ENCODE measurements at places on chromosomes 7 and 10. TPM values are rescaled to one million over a fixed set of nuclear protein-coding genes. Genes with fewer than 3 reads are reported as not detected.

Gene PSMG3
- total RNA-seq: 48.3 TPM

Gene PRSS1
- 14.6 TPM for total RNA-seq

- no peak for DNase-seq
- no peaks in the 10 kb centered on the region for H3K4me1 ChIP-seq
- no peak overlapping the region for H3K27ac ChIP-seq
- H3K36me3 ChIP-seq: no peaks in the 10 kb centered on the region
Observed at GRCh38 chr7:111312966-111313365, 222.0 kb downstream of the LRRN3 start.

Gene TSPAN33
- 1.8 TPM for total RNA-seq

Gene CHST3
- total RNA-seq: 38.8 TPM

GRCh38 chr10:96188421-96188820 lies 58.3 kb downstream of the ZNF518A start:
- no peaks in the 10 kb centered on the region for H3K4me1 ChIP-seq
- no peaks in the 10 kb centered on the region for H3K36me3 ChIP-seq
- no peak overlapping the region for H3K27ac ChIP-seq
- no peaks in the 10 kb centered on the region for H3K27me3 ChIP-seq
- no peak overlapping the region for H3K4me3 ChIP-seq

GRCh38 chr10:8361510-8361844 lies 307.0 kb downstream of the GATA3 start:
- H3K36me3 ChIP-seq: no peaks in the 10 kb centered on the region
- no peak overlapping the region for H3K4me3 ChIP-seq
- DNase-seq: no peak
- H3K27me3 ChIP-seq: no peaks in the 10 kb centered on the region

- peak; percentile 35 for DNase-seq
- no peaks in the 10 kb centered on the region for H3K36me3 ChIP-seq
- H3K4me1 ChIP-seq: peaks cover 8% of the 10 kb centered on the region
- H3K4me3 ChIP-seq: no peak overlapping the region
- no peaks in the 10 kb centered on the region for H3K27me3 ChIP-seq
Observed at GRCh38 chr10:3071405-3072198, 4.3 kb downstream of the PFKP start.

DNA sequence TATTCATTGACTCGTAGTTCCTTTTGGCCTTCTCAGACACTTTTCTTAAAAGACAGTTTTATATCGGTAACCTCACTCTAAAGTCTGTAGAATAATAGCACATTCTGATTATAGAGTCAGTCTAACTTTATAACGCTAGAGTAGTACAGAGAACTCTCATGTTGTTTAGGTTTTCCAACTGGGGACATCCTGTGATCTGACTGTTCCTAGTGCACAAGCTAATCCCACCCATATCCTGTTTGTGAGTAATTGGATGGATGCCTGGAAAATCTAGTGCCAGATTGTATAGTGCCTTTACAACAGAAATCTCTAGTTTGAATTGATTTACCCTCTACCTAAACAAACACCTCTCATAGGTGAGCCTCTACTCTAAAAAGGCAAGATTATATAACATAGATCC lies 107.4 kb downstream of the ZEB1 start:
- H3K36me3 ChIP-seq: no peaks in the 10 kb centered on the region
- no peak for DNase-seq
- no peak overlapping the region for H3K27ac ChIP-seq
- H3K27me3 ChIP-seq: no peaks in the 10 kb centered on the region
- peaks cover 2% of the 10 kb centered on the region for H3K4me1 ChIP-seq

- H3K36me3 ChIP-seq: no peaks in the 10 kb centered on the region
- H3K27ac ChIP-seq: no peak overlapping the region
- no peaks in the 10 kb centered on the region for H3K27me3 ChIP-seq
- H3K4me1 ChIP-seq: no peaks in the 10 kb centered on the region
Observed at GRCh38 chr7:40148671-40149070, 13.9 kb downstream of the SUGCT start.

DNA sequence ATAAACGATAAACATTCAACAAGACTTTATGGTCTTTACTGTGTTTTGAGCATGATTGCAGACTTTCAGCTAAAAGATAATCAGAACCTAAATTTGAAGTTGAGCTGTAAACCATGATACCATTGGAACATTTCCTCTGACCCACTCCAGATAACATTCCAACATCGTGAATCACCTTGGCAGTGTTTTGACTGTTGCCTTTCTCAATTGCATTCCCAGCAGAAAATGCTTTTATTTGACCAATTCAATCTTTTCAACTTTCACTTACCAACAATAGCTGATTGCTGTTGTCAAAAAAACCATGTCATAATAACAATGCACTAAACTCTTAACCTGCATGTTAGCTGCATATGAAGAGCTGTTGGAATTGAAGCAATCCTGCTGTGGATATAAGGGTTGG lies 165.5 kb downstream of the MDFIC start:
- H3K27ac ChIP-seq: peak overlapping the region; percentile 55
- H3K27me3 ChIP-seq: no peaks in the 10 kb centered on the region
- H3K4me3 ChIP-seq: no peak overlapping the region

GRCh38 chr10:52322936-52323335 lies 8.9 kb downstream of the DKK1 start:
- H3K27ac ChIP-seq: no peak overlapping the region
- no peak for DNase-seq
- H3K36me3 ChIP-seq: no peaks in the 10 kb centered on the region
- no peaks in the 10 kb centered on the region for H3K27me3 ChIP-seq

DNA sequence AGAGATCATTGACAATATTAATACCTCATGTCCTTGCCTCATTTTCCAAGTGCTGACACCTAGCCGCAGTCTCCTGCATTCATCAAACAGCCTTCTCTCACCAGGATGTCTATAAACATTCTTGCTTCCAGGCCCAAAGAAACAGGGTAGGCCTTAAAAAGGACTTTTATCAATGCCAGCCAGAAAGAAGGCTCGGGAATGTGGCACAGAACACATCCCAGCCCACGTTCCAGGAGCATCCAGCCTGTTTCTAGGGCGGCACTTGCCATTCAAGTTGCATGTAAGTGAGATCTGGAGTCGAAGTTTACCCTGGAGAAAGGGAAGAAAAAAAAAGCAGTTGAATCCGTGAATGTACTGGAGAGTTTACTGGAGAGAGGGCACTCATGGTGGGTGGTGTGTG lies 1083.1 kb downstream of the KCNMA1 start:
- H3K27ac ChIP-seq: no peak overlapping the region
- no peak for DNase-seq

- no peak for DNase-seq
- no peak overlapping the region for H3K4me3 ChIP-seq
- H3K27me3 ChIP-seq: no peaks in the 10 kb centered on the region
Observed at GRCh38 chr7:101240226-101241014, 2.8 kb upstream of the CLDN15 start.

GRCh38 chr7:16447876-16448275 lies 17.7 kb downstream of the SOSTDC1 start:
- H3K4me3 ChIP-seq: no peak overlapping the region
- DNase-seq: no peak
- no peak overlapping the region for H3K27ac ChIP-seq
- H3K27me3 ChIP-seq: no peaks in the 10 kb centered on the region

Gene GHRHR
- not detected for total RNA-seq

DNA sequence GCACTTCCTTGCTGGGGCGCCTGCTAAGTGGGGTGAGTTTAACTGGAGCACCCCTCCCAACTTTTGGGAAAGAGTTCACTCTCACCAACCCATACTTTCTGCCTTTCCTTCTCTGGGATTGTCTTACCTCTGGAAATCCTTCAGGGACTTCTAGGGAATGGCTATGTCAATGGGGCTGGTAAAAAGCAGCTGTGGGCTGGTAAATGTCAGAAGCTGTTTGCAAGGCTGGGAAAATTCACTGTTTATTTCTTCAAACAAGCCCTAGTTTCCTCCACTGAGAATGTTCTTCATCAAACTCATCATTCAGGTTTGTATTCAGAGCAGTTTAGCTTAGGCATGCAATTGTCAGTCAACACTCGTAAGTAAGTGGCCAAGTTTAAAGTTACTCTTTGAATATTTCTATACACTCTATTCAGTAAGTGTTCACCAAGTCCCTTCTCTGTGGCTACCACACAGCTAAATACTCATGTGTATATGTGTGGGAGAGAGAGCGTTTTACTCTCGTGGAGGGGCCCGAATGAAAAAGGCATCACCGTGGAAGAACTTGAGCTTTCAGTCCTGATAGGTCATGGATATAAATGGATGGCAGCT lies 654.8 kb downstream of the LRMDA start:
- H3K36me3 ChIP-seq: no peaks in the 10 kb centered on the region
- no peaks in the 10 kb centered on the region for H3K27me3 ChIP-seq
- H3K27ac ChIP-seq: peak overlapping the region; percentile 29
- H3K4me1 ChIP-seq: peaks cover 27% of the 10 kb centered on the region
- H3K4me3 ChIP-seq: no peak overlapping the region

Gene CPA2
- not detected for total RNA-seq

GRCh38 chr7:42699380-42700178 lies 212.3 kb downstream of the C7orf25 start:
- H3K4me3 ChIP-seq: no peak overlapping the region
- H3K36me3 ChIP-seq: no peaks in the 10 kb centered on the region
- peaks cover 28% of the 10 kb centered on the region for H3K4me1 ChIP-seq
- no peaks in the 10 kb centered on the region for H3K27me3 ChIP-seq
- no peak for DNase-seq
- no peak overlapping the region for H3K27ac ChIP-seq

DNA sequence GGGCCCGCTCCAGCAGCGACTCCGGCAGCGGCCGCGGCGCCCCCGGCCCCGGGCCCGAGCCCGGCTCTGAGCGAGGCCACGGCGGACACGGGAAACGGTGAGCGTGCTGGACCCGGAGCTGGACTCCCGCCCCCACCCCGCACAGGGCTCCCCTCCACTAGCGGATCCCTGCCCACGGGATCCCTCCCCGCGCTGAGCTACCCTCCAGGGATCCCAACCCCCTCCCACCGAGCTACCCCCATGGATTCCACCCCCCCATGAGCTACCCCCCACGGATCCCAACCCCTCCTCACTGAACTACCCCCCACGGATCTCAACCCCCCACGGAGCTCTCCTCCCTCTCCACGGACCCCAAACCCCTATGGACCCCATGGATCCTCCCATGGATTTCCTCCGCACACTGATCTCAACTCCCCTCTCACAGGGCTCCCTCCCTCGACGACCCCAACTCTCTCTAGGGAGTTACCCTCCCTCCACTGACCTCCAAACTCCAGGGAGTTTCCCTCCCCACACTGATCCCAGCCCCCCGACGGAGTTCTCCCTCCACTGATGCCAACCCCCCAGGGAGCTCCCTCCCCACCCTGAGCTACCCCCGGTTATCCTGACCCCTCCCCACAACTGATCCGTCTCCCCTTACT lies 20.6 kb upstream of the HSPB1 start:
- H3K36me3 ChIP-seq: no peaks in the 10 kb centered on the region
- H3K4me3 ChIP-seq: no peak overlapping the region
- H3K27me3 ChIP-seq: no peaks in the 10 kb centered on the region
- no peaks in the 10 kb centered on the region for H3K4me1 ChIP-seq
- DNase-seq: no peak
- no peak overlapping the region for H3K27ac ChIP-seq

DNA sequence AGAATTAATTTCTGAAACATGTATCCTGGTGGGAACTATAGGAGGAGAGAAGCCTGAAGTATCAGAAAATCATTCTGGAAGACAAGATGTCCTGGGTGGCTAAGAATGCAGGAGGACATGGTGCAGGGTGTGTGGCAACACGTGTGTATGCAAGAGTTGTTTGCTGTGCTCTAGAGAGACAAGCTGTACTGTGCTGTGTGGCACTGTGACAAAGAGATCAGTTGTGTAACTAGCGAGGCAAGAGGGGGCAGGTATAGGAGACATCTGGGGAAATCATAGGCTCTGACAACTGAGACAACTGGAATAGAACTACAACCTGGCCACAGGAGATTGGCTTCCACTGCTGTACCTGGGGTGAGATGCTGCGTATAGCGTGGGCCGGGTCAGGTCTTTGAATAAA lies 9.3 kb downstream of the ITGA8 start:
- no peak overlapping the region for H3K27ac ChIP-seq
- no peaks in the 10 kb centered on the region for H3K36me3 ChIP-seq
- no peak overlapping the region for H3K4me3 ChIP-seq

- H3K27me3 ChIP-seq: no peaks in the 10 kb centered on the region
- H3K4me1 ChIP-seq: no peaks in the 10 kb centered on the region
- no peak overlapping the region for H3K27ac ChIP-seq
- DNase-seq: peak; percentile 19
- no peaks in the 10 kb centered on the region for H3K36me3 ChIP-seq
- H3K4me3 ChIP-seq: no peak overlapping the region
Observed at GRCh38 chr10:30383356-30383755, 34.3 kb upstream of the MTPAP start.

Gene TFEC
- total RNA-seq: 4.5 TPM

DNA sequence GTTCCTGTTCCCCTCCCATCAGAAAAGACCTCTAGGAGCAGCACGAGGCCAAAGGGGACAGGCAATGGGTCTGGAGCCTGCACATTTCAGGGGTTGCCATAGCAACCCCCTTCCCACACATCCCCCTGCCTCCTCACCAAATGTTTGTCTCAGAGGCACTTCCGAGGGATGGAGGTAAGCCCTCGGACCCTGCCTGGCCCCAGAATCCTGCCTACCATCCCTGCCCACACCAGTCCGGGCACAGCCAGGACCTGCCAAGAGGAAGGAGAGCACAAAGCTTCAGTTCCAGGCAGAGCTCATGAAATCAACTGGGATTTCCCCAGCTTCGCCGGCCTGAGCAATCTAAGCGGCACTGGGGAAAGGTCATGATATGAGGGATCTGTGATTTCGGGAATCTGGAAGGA lies 175.0 kb upstream of the PLXNA4 start:
- H3K36me3 ChIP-seq: no peaks in the 10 kb centered on the region
- H3K4me3 ChIP-seq: no peak overlapping the region
- H3K27me3 ChIP-seq: no peaks in the 10 kb centered on the region
- DNase-seq: no peak

Gene SPDYE11
- total RNA-seq: not detected

DNA sequence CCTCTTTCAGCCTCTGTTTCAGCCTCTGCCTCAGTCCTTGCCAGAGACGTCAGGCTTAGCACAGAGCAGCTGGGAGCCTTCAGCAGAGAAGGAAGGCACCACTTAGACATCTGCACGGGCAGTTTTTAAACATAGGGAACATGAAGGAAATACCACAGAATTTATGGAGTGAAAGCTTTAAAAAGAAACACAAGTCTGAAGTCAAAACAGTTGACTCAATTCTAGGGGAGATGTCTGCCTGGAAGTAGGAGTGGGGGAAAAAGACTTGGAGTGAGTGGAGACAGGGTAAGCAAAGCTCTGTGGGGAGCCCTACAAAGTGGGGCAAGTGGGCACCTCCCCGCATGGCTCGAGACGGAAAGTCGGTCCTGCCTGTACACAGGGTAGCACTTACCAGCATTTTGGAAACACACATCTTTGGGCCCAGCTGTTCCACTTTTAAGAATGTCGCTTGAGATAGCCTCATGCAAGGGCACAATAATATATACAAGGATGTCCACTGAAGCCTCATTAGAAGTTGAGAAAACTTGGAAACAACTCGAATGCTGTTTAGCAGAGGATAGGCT lies 5.0 kb upstream of the TBXAS1 start:
- H3K4me3 ChIP-seq: no peak overlapping the region
- no peaks in the 10 kb centered on the region for H3K36me3 ChIP-seq
- H3K27ac ChIP-seq: no peak overlapping the region
- H3K4me1 ChIP-seq: no peaks in the 10 kb centered on the region
- no peak for DNase-seq

- peaks cover under 1% of the 10 kb centered on the region for H3K4me1 ChIP-seq
- H3K27ac ChIP-seq: no peak overlapping the region
- H3K36me3 ChIP-seq: no peaks in the 10 kb centered on the region
Observed at GRCh38 chr10:132383751-132384196, 13.2 kb upstream of the PWWP2B start.

Gene CALHM1
- total RNA-seq: not detected

- DNase-seq: no peak
- no peak overlapping the region for H3K4me3 ChIP-seq
- no peaks in the 10 kb centered on the region for H3K4me1 ChIP-seq
- no peaks in the 10 kb centered on the region for H3K27me3 ChIP-seq
- no peaks in the 10 kb centered on the region for H3K36me3 ChIP-seq
Observed at GRCh38 chr7:120168066-120168465, 104.9 kb upstream of the KCND2 start.

Gene ANKRD61
- total RNA-seq: not detected

Gene C10orf143
- 3.0 TPM for total RNA-seq

Measured in adrenal gland (tissue), 19 donors.